ENCODE measurements at places on chromosomes 1 and 21.

- DNase-seq, result no peak
These were observed 2.8 kb downstream of the ANKRD34A start for GRCh38 chr1:145961425-145962156.

DNA sequence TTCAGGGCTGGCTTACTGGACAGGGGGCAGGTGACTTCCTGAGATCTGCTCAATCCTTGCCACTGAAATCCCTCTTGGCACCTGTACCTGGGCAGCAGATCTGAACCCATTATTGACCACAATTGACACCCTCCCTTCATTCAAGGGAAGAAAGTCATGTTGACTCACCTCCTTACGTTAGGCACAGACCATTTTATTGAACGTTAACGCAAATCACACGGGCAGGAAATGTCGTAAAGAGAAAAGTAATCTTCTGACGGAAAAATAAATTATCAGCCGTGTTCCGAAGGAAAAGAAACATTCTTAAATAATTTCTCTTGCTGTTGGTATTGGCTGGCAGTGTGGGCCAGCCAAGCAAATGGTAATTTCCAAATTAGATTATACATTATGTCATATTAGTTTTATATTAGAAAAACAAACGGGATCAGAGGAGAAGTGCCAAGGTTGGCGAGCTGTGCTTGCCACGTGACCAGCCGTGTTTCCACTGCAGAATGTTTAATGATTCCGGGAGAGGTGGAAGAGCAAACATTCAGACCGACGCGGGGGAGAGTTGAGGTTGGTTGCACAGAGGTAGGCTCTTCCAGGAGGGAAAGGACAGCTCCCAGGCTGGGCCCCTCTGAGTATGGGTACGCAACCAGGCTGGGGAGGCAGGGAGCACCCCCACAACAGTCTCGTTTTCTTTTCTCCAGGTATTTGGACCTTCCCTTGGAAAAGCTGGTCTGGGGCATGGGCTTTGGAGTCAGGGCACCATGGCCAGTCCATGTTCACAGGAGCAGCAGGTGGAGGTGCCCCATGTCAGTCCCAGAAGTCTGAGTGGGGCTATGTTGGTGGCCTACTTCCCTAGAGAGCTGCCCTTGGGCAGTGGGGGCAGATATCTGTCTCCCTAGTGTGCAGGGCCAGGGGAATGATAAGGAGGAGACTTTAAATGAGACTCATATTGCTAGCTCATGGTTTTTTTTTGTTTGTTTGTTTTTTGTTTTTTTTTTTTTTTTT lies 121.1 kb downstream of the FOXD2 start:
- no peak for DNase-seq

GRCh38 chr1:172662464-172663109 lies 3.7 kb downstream of the FASLG start:
- DNase-seq, result peak; percentile 26

GRCh38 chr21:39696618-39697017 lies 48.4 kb upstream of the IGSF5 start:
- DNase-seq, result peak; percentile 10

GRCh38 chr1:156284112-156284511 lies at the start of gene TMEM79:
Gene TMEM79 (plus strand): TSS chr1:156284325. CDS start chr1:156285227, 902 bp downstream.
- DNase-seq, result no peak

DNA sequence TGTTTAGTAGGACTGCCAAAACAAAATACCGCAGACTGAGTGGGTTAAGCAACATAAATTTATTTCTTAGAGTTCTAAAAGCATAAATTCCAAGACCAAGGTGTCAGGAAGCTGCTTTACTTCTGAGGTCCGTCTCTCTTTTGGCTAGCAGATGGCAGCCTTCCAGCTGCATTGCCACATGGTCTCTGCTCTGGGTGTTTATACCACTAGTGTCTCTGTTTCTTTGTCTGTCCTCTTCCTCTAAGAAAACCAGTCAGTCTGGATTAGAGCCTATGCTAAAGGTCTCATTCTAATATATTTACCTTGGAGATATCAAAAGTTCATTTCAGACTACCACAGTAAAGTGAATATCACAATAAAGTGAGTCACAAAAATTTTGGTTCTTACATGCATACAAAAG lies 519.8 kb downstream of the COL11A1 start:
- DNase-seq, result no peak

DNA sequence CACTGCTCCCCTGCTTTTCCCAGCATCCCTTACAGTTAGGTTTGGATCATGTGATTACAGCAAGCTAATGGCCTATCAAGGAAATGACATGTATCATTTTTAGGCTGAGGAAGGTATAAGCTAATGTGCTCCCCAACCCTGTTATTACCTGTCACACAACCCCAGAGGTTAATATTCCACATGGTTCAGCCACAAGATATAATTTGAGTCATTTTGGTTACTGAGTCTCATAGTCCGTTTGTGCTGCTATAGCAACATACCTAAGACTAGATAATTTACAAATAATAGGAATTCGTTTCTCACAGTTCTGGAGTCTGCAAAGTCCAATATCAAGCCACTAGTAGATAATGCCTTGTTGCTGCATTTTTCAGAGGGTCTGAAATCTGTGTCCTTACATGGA lies 29.1 kb upstream of the SLC16A1 start:
- DNase-seq, result no peak

DNA sequence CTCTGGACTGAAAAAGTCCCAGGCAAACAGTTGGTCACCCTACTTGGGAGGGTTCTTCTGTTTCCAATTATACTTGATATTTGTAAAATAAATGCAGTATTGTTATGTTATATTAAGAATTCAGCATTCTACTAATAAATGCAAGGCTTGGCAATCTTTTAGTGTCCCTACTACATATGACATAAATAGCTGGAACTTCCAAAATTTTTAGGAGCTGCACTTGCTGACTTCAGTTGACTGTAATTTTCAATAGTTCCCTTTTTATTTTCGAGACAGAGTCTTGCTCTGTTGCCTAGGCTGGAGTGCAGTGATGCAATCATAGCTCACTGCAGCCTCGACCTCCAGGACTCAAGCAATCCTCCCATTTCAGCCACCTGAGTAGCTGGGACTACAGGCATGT lies 20.0 kb downstream of the FOXD3 start:
- no peak for DNase-seq

- no peak for DNase-seq
These were observed 69.6 kb downstream of the PGM1 start for GRCh38 chr1:63662841-63663240.

DNA sequence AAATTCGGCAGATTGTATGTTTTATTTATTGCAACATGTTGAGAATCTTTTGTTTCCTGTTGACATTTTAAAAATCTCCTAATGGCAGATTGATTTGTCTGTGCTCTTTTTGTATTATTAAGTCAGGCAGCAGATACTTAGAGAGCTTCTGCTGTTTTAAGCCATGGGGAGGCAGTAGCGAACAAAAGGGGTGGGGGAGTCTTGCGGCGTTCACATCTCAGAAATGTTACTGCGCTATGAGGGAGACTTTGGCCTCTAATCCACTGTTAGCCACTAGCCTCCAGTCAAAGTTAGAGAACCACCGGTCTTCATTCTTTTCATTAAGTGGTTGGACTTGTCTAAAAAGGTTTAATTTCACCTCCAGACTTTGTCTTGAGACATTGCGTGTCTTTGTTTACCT lies 93.6 kb downstream of the DYRK1A start:
- no peak for DNase-seq

DNA sequence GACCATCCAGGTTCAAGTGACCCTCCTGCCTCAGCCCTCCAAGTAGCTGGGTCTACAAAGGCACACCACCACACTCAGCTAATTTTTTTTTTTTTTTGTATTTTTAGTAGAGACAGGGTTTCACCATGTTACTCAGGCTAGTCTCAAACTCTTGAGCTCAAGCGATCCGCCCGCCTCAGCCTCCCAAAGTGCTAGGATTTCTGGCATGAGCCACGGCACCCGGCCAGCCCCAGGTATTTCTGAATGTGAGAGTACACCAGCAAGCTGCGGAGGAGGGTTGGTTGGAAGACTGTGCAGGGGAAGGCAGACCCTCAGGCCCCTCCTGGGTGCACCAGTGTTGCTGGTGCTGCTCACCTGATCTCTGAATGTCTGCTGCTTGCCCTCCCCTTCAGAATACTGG lies 33.1 kb upstream of the SIM2 start:
- no peak for DNase-seq

DNA sequence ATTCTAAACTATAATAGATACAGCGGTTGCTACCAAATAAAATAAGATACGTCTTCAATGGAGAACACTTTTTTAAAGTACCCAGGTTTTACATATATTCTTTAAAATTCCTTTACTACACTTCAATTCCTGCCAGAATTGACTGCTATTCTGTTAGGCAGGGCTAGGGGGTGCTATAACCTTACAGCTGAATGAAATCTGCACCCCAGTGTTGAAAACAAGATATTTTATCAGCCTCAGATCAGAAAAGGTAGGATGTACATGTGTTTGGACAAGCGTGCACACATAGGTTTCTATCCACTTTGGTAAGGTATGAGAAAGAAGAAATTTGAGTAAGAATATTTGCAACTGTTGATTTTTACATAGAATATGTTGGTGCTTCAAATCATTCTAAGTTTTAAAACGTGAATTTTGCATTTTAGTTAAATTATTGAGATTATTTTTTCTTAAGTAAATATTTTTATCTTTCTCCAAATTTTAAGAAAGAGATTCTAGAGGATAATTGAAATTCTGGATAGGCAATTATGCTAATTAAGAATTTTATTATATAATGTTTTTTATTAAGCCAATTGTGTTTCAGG lies 490.8 kb upstream of the ADGRL4 start:
- peak; percentile 19 for DNase-seq

GRCh38 chr1:39370602-39371001 lies 120.8 kb upstream of the BMP8A start:
- DNase-seq, result no peak

DNA sequence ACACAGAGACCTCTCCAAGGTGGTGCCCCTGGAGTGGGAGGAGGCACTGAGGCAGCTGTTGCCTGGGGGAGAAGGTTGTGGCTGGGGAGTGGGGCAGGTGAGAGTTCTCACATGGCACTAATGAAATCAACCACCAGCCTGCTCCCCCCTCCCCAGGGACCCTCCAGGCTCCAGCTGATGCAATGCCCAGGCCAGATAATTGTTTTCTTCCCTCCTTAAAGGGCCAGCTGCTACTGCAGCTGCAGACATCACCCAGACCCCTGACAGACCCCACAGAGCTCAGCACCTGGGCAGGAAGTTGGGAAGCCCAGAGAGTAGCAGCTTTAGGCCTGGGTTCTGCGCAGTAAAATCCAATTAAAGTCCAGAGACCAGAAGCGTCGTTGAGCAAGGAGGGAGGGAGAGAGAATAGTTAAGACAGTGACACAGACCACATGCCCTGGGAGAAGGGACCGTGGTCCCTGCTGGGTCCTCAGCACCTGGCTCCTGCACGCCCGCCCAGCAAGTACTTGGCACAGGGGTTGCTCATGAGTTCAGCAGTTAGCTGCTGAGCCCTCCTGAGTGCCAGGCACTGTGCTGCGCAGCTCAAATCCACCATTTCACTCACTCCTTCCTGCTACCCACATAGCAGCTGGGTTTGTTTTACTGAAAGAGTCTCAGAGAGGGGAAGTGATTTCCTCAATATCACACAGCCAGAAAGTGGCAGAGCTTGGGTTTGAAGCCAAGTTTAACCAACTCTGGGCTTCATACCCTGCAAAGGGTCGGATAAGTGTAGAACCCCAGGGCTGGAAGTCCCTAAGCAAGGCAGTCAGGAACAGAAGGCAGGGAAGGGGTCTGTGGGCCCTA lies 1.9 kb downstream of the RIMS3 start:
- no peak for DNase-seq

- no peak for DNase-seq
These were observed 106.1 kb upstream of the RUNX3 start for GRCh38 chr1:25036117-25036546.

- DNase-seq, result no peak
These were observed 170.3 kb downstream of the ZC3H11B start for GRCh38 chr1:219442611-219443061.

DNA sequence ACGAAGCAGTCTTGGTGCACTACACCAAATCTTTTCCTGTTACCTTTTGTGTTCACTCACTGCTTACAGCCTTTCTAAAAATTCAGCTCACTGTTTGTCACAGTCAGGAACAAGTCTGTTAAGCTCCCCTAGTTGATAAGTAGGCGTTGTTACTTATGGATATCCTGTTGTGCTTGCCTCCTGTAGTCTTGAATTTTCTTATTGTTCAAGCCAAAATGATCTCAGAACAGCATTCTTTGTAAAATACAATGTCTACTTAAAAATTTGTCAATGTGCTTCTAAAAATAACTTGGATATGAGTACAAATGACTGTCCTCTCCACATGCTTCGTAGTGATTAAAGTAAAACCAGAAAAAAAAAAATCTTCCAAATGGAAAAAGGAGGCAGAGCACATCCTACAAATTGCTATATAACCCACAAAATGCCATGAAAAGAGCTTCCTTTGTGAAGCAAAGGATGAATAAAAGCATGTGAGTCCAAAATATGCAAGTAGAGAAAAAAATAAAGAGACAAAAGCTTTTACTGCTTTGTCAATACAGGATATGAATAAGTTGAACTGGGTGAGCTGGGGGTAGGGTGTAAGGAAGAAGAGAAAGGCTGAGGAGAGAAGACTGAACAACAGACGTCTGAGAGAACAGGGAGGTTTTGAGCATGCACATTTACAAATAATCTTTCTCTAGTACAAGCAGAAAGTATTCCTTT lies 228.9 kb upstream of the ADGRL4 start:
- no peak for DNase-seq

DNA sequence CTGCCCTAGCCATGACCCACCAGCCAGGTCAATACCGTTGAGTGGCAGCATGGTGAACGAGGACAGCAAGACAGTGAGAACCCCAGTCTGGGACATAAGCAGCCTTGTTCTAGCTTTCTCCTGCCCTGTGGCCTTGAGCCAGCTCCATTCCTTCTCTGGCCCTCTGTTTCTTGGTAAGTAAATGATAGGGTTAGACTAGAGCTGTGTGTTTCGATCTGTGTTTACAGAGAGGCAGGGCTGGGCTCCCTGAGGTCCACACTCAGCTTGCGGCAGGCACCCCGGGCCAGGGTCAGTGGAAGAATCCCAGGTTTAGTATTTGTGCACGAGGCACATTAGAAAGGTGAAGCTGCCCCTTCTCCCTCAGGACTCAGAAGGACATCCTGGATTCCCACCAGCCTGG lies 27.3 kb downstream of the FOXO6 start:
- DNase-seq, result no peak

GRCh38 chr1:161502181-161502580 lies 3.1 kb upstream of the FCGR2A start:
- DNase-seq, result no peak

Measured in renal pelvis (tissue), 12 donors.